ENCODE measurements at places on chromosomes 11 and 22.

DNA sequence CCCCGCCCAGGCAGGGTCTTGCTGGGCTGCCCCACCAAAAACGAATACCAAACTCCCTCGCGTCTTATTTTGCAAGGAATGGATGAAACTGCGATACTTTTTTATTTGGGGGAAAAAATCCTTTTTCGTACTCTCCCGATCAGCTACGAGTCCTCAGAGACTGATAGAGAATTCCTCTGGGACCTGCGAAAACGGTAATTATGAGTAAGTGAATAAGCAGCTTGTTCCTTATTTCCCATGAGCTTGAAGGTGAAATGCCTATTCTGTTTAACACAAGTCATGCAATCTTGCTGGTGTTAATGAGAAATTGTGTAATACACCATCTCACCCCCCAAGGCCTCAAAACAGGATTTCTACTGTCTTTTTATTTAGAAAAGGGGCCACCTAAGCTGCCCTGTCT, 5.5 kb downstream of the GRK3 start:
- no peak for DNase-seq

- no peak for DNase-seq
These were observed 37.9 kb upstream of the OR8B8 start for GRCh38 chr11:124483422-124483821.

GRCh38 chr11:40100162-40100553, 1359.3 kb downstream of the LRRC4C start:
- DNase-seq = no peak

DNA sequence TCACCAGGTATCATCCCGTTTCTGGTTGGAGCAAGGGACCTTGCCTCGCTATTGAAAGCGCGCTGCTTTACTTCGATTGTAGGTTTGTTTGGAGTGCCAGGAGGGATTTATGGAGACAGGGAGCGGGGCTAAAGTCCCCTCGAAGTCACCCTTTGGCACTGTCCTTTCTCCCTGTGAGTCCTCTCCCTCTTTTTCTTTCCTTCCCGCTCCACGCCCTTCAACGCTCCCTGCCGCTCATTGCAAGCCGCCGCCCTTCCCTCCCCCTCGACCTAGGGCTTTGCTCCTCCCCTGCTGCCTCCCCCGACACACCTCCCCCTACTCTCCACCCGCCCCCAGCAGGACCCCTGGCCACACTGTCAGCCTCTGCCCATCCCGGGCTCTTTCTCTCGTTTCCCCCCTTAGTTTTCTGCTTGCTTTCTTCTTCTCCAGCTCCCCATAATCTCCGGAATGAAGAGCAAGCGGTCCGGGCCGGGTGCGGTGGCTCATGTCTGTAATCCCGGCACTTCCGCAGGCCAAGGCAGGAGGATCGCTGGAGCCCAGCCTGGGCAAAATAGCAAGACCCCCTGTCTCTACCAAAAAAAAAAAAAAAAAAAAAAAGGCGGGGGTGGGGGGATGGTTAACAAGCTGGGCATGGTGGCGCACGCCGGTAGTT, 41.0 kb downstream of the AHNAK start:
- peak; percentile 60 for DNase-seq

GRCh38 chr22:23237201-23237798, 57.0 kb downstream of the BCR start:
- no peak for DNase-seq

GRCh38 chr11:31822927-31823643, 12.0 kb upstream of the PAX6 start:
- DNase-seq = no peak

DNA sequence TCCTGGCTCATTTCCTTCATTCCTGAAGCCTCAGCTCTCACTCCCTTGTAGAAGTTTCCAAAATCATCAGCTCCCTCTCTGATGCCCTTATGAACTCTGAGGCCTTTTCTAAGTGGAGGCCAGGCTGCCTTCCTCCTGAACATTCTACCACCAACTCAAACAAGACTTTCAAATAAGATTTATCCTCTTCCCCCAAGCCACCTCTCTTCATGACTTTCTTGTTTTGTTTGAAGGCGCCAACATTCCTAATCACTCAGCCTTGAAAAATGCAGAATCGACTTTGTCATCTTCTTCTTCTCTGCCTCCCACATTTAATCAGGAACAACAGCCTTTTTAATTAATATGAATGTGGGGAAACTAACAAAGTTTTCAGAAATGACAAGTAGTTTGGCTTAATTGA, 927.9 kb downstream of the OPCML start:
- DNase-seq = no peak

GRCh38 chr22:46425016-46425415, 89.5 kb downstream of the TRMU start:
- DNase-seq = no peak

DNA sequence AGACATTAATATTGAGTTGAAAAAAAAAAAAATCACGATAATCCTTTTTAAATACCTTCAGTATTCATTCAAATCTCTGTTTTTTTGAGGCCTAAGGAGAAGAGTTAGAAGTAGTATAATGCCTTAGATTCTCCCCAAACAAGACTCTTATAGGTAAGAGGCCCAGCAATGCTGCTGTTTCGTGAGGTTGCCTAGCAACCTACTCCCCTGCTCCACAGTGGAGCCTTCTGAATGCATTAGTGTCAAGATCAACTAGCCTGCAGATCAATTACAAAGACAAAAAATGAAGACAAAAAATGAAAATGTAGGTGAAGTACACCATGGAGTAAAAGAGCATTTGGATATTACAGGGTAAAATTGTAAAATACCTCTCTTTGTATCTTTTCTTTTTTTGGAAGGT, 229.8 kb upstream of the LUZP2 start:
- DNase-seq = no peak

- no peak for DNase-seq
These were observed 18.2 kb downstream of the ST14 start for GRCh38 chr11:130177782-130178181.

DNA sequence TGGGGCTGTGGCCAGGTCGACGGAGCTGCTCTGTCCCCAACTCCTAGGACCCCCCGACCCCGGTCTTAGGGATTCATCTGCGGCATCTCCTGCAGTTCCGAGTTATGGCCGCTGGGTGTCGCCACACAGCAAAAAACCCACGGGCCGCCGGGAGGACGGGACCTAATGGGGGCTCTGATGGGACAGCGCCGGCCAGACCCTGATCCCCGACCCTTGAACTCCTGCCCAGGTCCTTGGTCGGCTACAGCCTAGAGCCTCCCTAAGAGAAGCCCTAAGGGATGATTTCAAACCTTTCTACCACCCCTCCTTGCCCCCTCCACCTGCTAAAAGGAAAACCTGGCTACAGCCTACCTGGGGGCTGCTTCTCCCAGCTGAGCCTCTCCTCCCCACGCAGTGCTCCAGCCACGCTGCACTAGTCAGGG, 30.8 kb upstream of the LRRC10B start:
- DNase-seq = peak; percentile 36

DNA sequence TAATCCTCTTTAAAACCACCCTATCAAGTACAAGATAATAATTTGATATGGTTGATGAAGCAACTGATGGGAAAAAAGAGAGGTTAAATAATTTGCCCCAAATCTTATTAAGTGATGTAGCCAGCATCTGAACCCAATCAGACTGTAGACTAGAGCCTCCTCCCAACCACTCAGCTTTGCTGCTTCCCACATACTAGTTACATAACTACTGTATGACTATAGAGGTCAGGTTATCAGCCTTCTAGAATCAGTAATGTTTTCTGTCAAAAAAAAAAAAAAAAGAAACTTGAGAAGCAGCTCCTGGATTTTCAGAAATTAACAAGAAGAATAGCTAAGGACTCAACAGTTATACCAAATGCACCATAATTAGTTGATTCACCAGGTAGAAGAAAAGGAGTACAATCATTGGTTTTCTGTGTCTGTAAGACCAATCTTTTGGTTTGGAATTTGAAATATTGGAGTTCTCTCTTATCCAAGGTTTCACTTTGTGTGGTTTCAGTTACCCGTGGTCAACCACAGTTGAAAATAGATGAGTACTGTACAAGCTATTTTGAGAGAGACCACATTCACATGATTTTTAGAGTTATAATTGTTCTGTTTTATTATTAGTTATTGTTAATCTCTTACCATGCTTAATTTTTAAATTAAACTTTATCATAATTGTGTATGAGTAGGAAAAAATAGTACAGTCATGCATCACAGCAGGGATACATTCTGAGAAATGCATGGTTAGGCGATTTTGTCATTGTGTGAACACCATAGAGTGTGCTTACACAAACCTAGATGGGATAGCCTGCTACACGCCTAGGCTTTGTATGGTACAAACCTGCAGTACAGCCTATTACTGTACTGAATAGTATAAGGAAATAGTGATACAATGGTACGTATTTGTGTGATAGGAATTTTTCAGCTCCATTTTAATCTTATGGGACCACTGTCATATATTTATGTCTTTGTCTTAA, 72.2 kb downstream of the PDHX start:
- no peak for DNase-seq

GRCh38 chr11:118111019-118111743, 24.4 kb upstream of the SMIM35 start:
- DNase-seq = no peak

DNA sequence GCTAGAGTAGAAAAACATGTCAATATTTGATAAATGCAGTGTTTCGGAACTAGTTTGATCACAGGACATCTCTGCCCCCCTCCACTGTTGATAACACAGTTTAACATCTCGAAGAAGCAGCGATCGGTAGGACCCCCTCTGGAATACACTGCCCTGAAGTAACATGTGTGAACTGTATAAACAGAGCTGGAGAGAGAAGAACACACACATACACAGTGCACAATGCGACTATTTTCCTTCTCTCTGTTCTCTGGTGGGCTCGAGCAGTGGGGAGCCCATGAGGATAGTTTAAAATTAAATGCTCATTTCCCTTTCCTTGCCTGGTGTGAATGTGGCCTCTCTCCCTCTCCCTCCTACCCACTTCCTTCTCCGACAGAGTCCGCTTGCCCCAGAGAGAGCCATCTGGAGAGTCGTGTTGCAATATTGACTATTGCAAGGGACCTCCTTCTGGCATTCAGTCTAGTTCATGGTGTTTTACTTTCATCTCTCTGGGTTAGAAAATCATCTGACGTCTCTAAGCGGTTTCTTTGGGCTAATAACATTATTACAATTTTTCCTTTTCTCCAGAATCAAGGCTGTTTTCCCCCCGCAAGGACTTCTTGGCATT, 51.6 kb upstream of the BARX2 start:
- no peak for DNase-seq

DNA sequence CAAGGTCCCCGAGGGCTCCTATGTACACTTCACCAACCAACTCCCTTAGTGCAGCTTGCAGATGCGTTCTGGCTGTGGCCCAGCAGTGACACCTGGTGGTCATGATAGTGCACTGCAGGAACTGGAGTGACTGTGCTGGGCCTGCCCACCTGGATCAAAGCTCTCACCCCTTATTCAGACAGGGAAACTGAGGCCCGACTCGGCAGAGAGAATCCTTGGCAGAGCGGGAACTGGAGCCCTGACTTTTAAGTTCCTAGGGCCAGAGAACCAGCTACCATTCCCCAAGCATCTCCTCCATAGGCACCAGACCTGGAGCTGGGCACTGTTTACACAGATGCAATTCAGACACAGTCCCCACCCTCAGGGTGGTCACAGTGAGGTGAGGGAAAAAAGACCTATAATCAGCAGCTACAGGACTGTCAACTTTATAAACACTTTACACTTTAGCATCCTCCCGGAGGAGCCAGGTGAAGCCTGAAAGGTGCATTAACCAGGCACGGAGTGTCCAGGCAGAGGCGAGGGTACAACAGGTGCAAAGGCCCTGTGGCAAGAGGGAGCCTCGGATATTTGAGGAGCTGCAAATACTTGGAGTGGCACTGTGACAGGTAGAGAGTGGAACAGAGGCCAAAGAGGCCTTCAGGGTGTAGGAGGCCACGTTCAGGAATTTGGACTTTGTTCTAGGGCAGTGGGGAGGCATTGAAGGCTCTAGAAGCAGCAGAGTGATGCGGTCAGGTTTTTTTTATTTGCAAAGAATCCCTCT, 22.0 kb downstream of the RHBDD3 start:
- DNase-seq = no peak

DNA sequence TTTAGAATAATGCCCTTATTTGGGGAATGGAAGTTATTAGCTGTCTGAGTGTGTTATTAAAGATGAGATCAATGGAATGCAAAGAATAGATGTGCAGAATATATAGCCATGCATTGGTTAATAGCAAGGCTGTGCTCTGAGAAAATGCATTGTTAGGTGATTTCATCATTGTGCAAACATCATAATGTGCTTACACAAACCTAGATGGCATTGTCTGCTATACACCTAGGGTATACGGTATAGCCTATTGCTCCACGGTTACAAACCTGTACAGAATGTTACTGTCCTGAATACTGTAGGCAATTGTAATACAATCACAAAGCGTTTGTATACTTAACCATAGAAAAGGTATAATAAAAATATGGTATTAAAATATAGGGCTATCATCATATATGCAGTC, 25.5 kb downstream of the SLC5A12 start:
- DNase-seq = no peak

DNA sequence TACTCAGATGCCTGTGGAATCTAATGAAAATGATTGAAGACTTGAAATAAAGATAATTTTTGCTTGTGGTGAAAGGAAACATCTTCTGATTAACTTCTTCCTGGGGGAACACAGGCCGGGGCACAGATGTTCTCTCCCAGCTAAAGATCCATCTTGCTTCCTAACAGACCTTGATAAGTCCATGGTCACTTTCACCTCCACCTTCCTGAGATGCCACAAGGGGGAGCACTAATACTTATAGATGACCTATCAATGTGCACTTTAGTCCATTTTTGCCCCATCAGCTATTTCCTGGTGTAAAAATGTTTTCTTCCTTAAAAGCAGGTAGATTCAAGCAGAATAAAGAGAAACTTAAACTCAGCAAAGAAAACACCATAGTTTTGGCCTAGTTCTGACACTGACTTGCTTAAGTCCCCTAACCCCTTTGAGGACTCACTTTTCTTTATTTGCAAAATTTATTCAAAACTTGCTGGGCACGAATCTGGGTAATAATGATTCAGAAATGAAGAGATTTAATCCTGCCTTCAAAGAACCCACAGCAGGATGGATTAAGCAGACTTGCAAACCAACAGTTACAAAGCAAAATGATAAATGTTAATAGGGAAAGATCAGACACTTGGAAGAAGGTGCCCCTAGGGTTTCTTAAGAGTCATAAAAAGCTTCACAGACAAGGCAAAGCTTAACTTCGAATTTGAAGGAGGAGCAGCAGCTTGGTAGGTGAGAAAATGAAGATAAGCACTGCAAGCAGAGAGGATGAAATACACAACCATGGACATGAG, 158.7 kb downstream of the RAB38 start:
- DNase-seq = peak; percentile 71

DNA sequence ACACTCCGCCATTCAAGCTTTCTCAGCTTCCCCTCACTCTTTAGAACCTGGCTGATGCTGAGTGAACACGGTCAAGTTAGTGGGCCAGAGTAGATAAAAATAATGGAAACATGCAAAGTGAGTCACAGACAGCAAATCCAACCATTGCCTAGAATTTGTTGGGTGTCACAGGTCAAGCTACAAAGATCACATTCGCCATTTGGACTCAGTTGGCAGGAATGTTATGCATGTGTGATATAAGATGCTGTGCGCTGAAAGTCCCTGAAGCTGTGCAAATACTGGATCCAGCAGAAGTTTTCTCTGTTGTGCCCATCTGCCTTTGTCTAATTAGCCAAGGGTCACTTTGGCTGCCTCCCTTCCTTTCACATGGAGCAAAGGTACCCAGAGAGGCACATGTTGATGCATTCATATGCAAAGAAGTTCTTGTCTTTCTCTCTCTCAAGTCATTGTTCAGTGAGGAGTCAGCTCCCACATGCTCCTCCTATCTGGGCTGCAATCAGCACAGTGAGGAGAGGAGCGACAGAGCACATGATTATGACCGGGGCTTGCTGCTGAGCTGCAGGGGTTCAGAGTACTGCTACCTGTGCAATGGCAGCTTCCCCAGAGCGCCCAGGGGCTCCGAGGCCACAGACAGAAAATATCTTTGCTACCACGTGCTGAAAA, 39.7 kb downstream of the FLI1 start:
- no peak for DNase-seq
